ENCODE measurements at places on chromosomes 11 and 22.

DNA sequence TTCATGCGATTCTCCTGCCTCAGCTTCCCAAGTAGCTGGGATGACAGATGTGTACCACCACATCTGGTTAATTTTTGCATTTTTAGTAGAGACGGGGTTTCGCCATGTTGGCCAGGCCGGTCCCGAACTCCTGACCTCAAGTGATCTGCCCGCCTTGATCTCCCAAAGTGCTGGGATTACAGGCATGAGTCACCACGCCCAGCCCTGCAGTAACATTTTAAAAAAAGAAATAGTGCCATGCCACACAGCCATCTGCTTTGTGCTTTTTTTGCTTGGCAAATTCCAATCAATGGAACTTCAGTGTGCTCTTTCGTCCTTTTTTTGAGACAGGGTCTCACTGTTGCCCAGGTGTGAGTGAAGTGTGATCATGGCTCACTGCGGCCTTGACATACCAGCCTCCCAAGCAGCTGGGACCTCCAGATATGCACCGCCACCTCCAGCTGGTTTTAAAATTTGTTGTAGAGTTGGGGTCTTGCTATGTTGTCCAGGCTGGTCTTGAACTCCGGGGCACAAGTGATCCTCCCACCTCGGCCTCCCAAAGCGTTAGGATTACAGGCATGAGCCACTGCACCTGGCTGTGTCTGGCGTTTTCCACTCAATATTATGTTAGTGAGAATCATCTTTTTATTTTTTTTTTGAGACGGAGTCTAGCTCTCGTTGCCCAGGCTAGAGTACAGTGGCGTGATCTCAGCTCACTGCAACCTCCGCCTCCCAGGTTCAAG lies 1.8 kb upstream of the CHADL start:
- DNase-seq, result no peak

DNA sequence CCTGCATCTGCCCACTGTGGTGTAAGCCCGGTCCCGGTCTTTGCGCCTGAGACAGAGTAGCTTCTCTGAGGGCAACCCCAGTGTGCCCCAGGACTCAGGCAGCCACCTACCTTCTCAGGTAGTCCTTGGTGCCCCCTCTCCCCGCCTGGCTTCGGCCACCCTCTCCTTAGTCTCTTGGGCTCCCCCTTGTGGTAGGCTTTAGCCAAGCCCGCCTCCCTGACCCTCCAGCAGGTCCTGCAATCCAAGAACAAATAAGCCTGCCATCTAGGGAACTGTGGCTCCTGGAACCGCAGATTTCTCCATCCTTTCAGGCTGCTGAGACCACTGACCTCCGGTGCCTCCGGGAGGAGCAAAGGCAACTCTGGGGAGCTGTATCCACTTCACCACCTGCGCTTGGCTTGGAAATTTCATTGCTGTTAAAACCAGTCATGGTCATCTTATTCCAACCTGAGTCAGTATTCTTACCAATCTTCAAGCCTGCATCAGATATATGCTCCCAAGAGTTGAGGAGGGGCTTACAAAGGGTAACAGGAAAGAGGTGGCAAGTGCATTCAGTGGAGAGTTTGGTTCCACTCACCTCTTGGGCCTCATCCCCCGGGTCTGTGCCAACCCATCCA lies 52.8 kb upstream of the TENM4 start:
- DNase-seq, result peak; percentile 4

DNA sequence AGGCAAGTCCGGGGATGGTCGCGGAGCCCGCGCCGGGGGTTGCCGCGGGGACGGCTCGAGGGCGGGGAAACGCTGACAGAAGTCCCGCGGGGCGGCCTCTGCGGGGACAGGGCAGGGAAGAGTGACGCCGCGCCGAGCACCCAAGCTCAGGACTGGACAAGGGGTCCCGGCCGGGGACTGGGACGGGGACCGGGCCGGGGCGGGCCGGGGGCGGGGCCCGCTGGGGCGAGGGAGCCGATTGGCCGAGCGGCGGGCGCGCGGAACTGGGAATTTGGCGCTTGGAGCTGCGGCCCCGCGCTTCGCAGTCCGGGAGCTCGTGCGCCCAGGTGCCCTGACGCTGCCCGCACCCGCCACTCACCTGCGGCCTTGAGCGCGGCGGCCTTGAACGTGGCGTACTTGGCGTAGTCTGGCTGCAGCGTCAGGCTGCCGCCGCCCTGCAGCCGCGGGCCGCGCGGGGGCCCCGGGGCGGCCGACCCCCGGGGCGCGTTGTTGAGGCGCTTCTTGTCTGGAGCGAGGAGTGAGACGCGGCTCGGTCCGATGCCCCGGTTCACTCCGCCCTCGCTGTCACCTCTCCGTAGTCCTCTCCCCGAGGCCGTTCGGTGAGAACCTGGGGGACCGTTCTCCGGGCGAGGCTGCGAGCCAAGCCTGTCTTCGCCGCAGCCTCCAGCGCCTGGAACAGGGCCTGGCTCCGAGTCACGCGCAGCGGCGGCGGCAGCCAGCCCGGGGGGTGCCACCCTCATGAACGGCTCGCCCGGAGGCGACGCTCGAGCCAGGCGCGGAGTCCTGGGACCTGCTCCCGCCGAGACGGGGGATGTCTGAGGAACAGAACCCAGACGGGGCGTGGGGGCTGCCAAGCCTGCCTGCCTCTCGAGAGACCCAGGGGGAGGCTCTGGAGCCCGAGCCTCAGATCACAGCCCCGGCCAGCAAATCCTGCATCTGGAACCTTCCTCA lies 4.5 kb downstream of the SHISA8 start:
- DNase-seq, result peak; percentile 21

DNA sequence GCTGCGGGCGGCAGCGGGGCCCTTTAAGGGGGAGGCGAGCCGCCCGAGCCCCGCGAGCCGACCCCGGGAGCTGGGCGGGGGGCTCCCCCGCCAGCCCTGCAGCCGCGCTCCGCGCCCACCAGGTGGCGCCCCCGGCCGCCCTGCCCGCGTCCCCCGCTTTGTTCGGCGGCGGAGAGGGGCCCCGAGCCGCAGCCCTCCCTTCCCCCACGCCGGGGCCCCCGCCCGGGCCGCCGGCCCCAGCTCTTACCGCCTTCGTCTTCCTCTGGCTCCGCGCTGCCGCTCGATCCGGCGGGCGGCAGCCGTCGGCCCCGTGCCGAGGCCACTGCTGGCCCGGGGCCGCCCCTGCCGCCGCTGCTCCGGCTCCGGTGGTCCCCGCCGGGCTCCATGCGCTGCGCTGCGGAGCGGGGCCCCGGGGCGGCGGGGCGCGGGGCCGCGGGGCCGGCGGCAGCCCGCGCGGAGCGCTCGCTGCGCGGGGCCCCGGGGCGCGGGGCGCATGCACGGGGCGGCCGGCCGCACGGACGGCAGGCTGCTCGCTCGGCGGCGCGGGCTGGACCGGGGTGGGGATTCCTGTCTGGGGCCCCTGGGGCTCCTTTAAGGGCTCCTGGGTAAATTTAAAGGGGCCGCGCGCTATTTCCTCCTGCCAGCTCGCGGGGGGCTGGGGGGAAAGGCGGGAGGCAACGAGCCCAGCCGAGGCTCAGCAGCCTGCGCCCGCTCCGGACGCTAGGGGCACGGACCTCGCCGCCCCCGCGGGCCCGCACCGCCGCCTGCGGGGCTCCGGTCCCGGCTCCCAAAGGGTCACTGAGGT lies at the start of gene ZFTA:
Gene ZFTA, minus strand, starts transcription at position 539 of the 805 bp plus-strand sequence. Its CDS starts 153 bp downstream, at position 386.
- peak; percentile 48 for DNase-seq

DNA sequence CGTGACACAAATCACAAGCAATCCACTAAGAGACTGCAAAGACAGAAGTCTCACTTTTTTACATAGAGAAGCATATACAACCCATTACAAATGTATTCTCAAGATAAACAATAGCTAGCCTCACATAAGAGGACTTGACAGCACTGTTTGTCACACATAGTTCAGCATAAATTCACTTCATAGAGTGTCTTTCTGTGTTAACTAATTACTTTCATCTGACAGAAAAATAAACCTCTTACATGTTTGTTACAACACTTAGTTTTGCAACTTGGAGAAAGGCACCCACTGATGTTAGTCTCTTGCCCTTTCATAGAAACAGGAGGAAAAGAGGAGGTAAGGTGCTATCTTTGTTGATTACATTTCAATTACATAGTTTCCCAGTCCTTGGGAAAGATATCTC lies 2221.9 kb upstream of the RAG2 start:
- DNase-seq, result no peak

GRCh38 chr11:128928400-128928799 lies 14.3 kb downstream of the TP53AIP1 start:
- no peak for DNase-seq

DNA sequence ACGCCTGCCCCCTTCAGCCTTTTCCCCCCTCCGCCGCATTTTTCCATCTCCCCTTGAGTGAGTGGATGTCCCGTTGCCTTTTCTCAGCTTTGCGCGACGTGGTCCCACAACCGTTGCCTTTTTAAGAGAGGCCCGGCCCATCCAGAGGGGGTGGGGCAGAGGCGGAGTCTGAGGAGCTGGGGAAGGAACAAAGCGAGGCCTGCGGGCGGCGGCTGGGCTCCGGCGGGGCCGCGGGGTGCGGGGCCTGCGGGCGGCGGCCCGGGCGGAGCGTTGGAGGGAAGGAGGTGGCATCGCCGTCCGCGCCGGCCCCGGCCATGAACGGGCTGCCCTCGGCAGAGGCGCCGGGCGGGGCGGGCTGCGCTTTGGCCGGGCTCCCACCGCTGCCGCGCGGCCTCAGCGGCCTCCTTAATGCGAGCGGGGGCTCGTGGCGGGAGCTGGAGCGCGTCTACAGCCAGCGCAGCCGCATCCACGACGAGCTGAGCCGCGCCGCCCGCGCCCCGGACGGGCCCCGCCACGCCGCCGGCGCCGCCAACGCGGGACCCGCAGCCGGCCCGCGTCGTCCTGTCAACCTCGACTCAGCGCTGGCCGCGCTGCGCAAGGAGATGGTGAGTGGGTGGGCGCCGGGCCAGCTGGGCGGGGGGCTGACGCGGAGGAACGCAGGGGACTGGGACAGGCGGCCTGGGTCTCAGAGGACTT lies at the start of gene FAM89B:
Gene FAM89B, plus strand, starts transcription at position 183 of the 696 bp plus-strand sequence. Its CDS starts 132 bp downstream, at position 315.
- DNase-seq, result peak; percentile 89

DNA sequence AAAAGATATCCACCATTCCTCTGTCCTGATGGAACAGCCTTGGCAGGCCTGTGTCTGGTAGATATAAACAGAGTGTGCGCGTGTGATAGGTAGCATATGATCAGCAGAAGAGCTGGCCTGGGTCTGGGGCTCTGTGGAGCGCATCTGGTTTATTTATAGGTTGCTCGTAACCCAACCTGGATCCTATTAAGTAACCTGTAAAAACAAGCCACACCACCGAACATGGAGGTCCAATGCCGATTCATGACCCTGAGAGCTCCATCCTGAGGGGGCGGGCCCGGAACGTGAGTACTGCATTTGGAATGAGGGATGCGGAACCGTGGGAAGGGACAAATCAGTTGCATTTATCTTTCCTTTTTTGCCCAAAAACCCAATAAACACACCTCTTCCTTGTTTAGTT lies 31.9 kb upstream of the APOL5 start:
- no peak for DNase-seq

DNA sequence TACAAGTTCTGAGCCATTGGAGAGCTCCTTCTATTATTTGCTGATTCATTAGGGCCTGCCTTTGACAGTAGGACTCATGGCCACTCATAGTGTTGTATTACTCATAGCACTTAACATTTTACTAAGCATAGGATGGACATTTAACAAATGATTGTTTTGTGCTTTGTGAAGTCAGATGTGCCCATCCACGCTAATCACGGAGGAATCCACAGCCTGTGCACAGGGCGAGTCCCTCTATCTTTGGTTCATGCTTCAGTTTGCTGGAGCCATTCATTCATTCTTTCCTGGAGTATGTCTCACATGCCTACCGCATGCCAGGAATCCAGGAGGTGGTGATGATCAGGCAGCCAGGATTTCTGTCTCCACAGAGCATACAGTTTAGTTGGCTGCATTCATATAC lies 254.1 kb downstream of the NTM start:
- no peak for DNase-seq

GRCh38 chr11:68215087-68215445 lies 2.0 kb upstream of the KMT5B start:
- peak; percentile 47 for DNase-seq

DNA sequence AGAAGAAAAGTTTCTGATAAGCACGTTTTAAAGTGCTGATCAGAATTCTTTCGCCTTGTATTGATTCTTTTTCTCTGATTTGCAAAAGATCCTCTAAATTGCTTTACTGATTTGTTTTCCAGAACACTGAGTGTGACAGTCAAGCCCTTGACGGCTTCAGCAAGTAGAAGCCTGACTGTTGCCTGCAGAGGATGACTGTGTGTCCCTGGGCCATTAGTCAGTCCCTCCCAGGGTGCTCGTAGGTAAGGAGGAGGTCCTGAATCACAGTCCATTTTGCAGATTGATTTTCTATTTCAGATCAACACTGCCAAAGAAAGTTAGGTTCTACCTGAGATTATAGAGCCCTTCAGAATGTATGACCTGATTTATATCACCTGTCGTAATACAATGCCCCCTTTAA lies 38.6 kb upstream of the POGLUT3 start:
- no peak for DNase-seq

DNA sequence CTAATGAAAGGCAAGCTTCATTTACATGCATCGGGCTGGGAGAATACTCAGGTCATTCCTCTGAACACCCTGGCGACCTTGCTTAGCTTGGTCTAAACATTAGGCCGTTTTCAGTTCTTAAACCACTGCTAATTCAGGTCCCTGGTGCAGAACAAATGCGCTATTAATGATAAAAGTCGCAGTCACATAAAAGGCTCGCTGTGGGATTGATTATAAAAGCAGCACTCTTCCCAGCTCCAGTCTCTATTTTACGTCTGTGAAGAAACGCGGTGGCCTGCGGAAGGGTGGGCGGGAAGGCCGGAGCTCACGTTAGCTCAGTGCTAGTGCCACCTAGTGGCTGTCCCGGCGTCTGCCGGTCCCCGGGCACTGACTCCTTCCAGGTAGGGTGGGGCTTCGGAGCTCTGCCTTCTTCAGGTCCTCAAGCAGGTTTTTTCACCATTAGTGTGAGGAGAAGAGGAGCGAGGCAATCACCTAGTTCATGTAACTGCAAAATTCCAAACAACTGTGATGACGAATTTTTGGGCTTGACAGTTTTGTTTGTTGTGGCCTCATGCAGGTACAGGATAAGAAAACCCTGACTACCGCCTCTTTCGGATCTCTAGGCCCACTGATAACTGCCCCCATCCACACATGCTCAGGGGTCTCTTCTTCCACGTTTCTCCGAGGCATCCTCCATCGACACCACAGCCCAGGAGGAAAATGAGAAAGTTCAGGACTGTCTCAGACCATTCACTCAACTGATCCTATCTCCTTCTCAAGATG lies 66.5 kb upstream of the CLMP start:
- DNase-seq, result peak; percentile 48

DNA sequence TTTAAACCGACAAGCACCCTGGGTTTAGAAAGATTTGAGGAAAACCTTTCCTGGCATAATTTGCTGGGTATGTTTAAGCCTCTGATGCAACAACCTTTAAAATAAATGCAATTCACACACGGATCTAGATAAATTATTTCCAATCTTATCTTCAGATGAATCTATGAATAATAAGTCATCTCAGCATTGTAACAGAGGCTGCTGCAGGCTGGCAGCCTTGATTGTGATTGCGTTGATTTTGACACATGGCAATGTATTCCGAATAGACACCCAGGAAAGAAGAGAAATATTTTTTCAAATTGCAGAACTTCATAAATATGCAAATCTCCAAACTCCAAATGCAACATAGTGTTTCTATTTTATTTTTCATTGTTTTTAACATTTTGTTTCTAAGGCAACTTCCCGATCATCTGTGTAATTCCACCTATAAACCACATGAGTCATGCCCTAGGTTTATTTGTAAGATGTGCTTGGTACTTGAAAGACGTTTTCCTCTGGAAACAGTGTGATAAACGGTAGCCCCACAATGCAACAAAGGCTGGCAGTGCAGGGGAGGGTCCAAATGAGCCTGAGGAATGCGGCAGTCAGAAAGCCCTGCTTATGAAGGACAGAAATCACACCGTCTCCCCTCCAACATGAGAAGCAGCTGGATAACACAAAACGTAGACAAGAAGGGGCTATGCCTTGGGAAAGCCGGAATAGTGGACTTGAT lies 359.0 kb downstream of the BRD1 start:
- DNase-seq, result no peak
